ENCODE measurements at places on chromosomes 6 and 20. TPM values are rescaled to one million over a fixed set of nuclear protein-coding genes. Genes with fewer than 3 reads are reported as not detected.

- no peaks in the 10 kb centered on the region for H3K36me3 ChIP-seq
- DNase-seq: peak; percentile 44
- H3K4me3 ChIP-seq: no peak overlapping the region
Measured at GRCh38 chr20:63051186-63051860, 44.6 kb upstream of the BHLHE23 start.

DNA sequence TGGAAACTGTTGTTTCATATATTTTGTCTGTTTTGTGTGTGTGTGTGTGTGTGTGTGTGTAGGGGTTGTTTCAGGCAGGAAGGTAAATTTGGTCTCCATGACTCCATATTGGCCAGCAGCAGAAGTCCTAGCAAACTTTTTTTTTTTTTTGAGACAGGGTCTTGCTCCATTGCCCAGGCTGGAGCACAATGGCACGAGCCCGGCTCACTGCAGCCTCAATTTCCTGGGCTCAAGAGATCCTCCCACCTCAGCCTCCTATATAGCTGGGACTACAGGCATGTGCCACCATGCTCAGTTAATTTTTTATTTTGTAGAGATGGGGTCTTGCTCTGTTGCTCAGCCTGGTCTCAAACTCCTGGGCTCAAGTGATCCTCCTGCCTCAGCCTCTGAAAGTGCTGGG lies 75.8 kb downstream of the PRDM1 start:
- no peaks in the 10 kb centered on the region for H3K27me3 ChIP-seq
- no peak for DNase-seq
- no peak overlapping the region for H3K27ac ChIP-seq
- H3K36me3 ChIP-seq: no peaks in the 10 kb centered on the region

DNA sequence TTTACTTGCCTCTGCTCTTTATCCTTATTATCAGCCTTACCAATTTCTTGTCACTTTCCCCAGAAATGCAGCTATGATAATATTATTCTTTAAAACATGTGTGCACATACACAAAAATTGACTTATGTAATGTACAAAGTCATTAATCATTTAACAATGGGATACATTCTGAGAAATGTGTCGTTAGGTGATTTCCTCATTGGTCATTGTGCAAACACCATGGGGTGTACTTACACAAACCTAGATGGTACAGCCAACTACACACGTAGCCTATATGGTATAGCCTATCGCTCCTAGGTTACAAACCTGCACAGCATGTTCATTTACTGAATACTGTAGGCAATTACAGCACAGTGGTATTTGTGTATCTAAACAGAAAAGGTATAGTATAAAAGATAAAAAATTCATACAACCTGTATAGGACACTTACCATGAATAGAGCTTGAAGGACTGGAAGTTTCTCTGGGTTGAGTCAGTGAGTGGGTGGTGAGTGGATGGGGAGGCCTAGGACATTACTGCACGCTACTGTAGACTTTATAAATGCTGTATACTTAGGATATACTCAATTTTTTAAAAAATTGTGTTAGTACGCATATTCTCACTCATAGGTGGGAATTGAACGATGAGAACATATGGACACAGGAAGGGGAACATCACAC lies 56.9 kb downstream of the HIVEP1 start:
- DNase-seq: no peak
- no peaks in the 10 kb centered on the region for H3K36me3 ChIP-seq
- peaks cover 8% of the 10 kb centered on the region for H3K4me1 ChIP-seq
- no peak overlapping the region for H3K27ac ChIP-seq

DNA sequence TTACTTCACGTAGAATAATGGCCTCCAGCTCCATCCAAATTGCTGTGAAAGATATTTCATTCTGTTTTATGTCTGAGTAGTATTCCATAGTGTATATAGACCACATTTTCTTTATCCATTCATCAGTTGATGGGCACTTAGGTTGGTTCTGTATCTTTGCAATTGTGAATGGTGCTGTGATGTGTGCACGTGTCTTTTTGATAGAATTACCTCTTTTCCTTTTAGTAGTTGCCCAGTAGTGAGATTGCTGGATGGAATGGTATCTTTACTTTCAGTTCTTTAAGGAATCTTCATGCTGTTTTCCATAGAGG lies 91.8 kb downstream of the CARMIL1 start:
- no peak overlapping the region for H3K27ac ChIP-seq
- DNase-seq: no peak
- H3K36me3 ChIP-seq: no peaks in the 10 kb centered on the region
- H3K27me3 ChIP-seq: no peaks in the 10 kb centered on the region
- no peak overlapping the region for H3K4me3 ChIP-seq

DNA sequence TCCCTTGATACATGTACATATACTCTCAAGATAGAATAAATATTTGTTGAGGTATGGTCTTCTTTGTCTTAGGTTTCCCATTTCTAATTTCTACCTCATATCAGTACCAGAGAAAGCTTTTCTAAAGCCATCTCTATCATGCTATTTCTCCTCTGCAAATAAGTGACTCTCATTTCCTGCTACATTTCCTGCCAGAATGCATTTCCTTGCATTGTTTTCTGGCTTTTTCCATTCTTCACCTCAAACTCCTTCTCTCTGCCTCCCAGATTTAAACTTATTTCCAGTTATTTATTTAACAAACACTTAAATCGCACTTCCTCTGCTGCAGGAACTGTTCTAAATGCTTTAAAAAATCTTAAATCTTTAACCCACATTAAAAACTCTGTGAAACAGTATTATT lies 74.4 kb upstream of the STMND1 start:
- H3K4me1 ChIP-seq: peaks cover 6% of the 10 kb centered on the region
- no peaks in the 10 kb centered on the region for H3K36me3 ChIP-seq
- no peak overlapping the region for H3K27ac ChIP-seq
- H3K4me3 ChIP-seq: no peak overlapping the region
- no peaks in the 10 kb centered on the region for H3K27me3 ChIP-seq

GRCh38 chr20:50321797-50322480 lies 131.3 kb downstream of the CEBPB start:
- H3K4me3 ChIP-seq: peak overlapping the region; percentile 48
- H3K36me3 ChIP-seq: no peaks in the 10 kb centered on the region
- H3K27me3 ChIP-seq: no peaks in the 10 kb centered on the region
- H3K4me1 ChIP-seq: peaks cover 23% of the 10 kb centered on the region
- DNase-seq: peak; percentile 69

DNA sequence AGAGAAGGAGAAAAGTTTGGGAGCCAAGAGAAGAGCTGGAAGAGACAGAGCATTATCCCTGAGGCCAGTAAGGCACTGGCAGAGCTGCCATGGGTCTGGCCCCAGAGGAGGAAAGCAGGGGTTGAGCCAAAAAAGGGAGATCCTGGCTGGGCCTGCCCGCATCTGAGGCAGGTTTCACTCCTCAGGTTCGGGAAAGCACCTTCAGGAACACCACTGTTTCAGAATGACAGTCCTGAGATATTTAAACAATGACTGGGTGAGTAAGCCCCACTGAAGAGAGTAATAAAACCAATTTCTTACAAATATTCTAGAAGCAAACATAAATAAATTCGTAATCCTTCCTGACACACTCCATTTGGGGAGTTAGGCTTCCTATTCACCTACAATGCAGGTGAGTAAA lies 152.2 kb downstream of the BACH2 start:
- H3K27ac ChIP-seq: no peak overlapping the region
- H3K36me3 ChIP-seq: no peaks in the 10 kb centered on the region
- H3K4me1 ChIP-seq: no peaks in the 10 kb centered on the region
- H3K4me3 ChIP-seq: no peak overlapping the region

DNA sequence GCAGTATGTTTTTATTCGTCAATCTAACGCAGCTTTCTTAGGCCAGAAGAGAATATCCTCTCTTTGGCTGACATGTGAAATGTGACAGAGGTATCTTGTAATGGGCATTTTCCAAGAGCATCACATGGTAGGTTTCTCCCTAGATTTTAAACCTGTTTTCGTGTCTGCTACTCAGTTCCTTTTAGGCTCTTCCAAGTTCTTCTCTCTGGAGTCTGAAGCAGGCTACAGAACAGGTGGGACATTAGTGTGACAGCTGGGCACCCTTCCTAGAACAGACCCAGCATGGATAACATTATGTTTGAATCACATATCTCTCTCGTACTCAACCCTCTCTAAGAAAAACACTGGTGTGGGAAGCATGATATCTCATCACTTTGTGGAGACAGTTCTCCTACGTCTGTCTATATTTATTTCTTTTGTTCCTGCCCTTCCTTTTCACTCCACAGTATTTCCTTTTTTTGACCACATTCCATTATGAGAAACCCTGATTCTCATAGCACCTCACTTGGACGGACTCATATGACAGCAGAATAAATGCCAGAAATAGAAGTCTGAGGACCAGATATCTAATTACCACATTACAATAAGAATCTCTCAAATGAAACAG lies 263.4 kb downstream of the NKAIN2 start:
- H3K36me3 ChIP-seq: no peaks in the 10 kb centered on the region
- H3K27ac ChIP-seq: no peak overlapping the region
- no peak overlapping the region for H3K4me3 ChIP-seq
- no peak for DNase-seq

- no peaks in the 10 kb centered on the region for H3K4me1 ChIP-seq
- no peak for DNase-seq
Measured at GRCh38 chr20:56724241-56724757, 95.2 kb downstream of the TFAP2C start.

GRCh38 chr6:38354037-38354381 lies 285.7 kb downstream of the BTBD9 start:
- no peak for DNase-seq
- no peak overlapping the region for H3K27ac ChIP-seq
- H3K4me1 ChIP-seq: no peaks in the 10 kb centered on the region
- H3K4me3 ChIP-seq: no peak overlapping the region
- no peaks in the 10 kb centered on the region for H3K36me3 ChIP-seq
- no peaks in the 10 kb centered on the region for H3K27me3 ChIP-seq

DNA sequence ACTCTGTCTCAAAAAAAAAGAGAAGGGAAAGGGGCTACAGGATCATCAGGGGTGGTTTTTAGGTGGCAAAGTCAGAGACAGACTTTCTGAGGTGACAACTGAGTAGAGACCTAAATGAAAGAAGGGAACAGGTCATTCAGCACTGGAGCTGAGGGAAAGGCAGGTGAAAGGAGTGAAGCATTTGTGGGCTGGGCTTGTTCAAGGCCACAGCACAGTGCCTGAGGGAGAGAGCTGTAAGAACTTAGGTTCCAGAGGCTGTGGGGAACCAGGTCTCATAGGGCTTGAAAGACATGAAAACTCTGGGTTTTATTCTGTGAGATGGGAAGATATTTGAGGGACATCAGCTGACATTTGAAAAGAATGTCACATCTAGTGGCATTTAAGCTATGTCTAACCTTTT lies 20.8 kb downstream of the KATNA1 start:
- no peak overlapping the region for H3K27ac ChIP-seq
- H3K4me3 ChIP-seq: no peak overlapping the region
- H3K27me3 ChIP-seq: no peaks in the 10 kb centered on the region

- H3K27ac ChIP-seq: no peak overlapping the region
- H3K4me1 ChIP-seq: peaks cover 22% of the 10 kb centered on the region
- DNase-seq: no peak
- H3K4me3 ChIP-seq: no peak overlapping the region
- no peaks in the 10 kb centered on the region for H3K36me3 ChIP-seq
- no peaks in the 10 kb centered on the region for H3K27me3 ChIP-seq
Measured at GRCh38 chr6:1574083-1574761, 35.5 kb upstream of the FOXC1 start.

DNA sequence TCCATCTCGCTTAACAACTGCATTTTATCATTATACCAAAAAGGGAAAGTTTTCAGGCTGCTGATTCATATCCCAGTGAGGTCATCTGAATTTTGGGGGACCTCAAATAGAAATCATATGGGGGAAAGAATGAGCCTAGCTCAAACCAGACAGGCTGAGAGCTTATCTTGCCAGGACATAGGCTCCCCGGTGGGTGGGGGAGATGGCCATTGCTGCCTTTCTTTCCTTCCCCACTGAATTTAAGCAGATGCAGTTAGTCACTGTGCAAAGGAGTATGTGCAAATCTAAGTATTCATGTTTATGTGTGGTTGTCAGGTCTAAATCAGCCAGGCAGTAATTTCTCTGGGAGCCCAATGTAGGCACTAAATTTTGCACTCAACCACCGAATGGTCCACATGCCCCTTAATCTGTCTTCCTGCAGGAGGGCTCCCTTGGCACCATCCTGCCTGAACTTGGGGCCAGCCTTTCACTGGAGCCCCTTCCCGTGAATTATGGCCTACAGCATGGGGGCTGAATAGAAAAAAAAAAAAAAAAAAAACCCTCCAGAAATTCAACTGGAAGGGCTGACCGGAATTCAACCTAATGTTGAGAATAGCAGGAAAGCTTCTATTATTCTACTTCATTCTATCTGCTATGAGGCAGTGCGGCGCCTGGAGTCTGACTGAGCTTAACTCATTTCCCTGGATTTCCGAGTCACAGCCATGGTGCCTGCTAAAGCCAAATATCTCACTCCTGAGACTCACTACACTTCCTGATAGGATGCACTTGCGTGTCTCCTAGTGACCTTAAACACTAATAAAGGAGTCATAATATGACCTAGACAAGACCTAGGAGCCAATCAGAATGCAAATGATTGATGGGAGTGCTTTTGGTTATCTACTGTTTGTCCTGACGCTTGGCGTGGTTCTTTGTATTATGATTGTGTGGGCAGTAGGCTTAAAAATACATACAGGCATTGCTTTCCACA lies 161.5 kb upstream of the HEY2 start:
- H3K4me3 ChIP-seq: no peak overlapping the region
- DNase-seq: no peak
- H3K27me3 ChIP-seq: no peaks in the 10 kb centered on the region
- H3K36me3 ChIP-seq: no peaks in the 10 kb centered on the region
- no peaks in the 10 kb centered on the region for H3K4me1 ChIP-seq

DNA sequence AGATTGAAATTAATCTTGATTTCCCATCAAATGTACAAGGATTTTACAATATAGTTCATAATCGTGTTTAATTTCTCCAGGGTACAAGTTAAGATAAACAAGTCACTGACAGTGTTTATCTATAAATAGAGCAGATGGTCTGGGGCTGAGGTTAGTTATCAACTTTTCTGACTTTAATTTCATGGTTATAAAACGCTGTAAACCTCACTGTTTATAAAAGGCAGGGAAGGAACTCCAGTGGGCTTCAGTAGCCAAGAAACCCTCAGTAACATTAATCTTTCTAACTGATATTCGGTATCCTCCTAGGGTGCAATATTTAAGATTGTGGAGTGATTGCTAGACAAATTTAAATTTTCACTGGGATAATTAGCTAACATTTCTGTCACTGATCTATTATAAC lies 68.6 kb downstream of the GFRAL start:
- H3K27me3 ChIP-seq: no peaks in the 10 kb centered on the region
- no peak for DNase-seq
- H3K4me1 ChIP-seq: peaks cover 7% of the 10 kb centered on the region
- no peaks in the 10 kb centered on the region for H3K36me3 ChIP-seq

DNA sequence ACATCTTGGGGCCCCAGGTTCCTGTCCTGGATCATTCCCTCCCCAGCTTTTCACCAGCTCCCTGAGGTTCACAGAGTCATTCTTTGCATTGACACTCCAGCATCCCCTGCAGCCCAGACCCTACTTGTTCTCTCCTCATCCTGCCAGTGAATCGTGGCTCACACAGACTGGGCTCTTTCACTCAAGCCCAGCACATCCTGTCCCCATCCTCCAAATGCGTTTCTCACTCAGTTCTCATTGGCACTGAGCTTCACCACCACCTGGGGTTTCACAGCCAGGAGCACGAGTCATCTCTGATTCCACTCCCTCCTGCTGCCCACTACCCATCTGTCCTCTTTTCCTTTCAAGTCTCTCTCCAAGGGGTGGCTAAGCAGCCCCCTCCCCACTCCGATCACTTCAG lies 85.4 kb upstream of the NNAT start:
- DNase-seq: no peak
- H3K4me3 ChIP-seq: no peak overlapping the region
- no peak overlapping the region for H3K27ac ChIP-seq
- H3K4me1 ChIP-seq: no peaks in the 10 kb centered on the region

The KHDC1L gene
- total RNA-seq: not detected

The ADGB gene
- total RNA-seq: not detected

The TXLNB gene
- 2.5 TPM for total RNA-seq

The TLDC2 gene
- total RNA-seq: not detected

The GJA10 gene
- total RNA-seq: not detected

The THBD gene
- 8.6 TPM for total RNA-seq

All from sigmoid colon (tissue), 7 donors.